ENCODE measurements at places on chromosomes 11 and 22.

DNA sequence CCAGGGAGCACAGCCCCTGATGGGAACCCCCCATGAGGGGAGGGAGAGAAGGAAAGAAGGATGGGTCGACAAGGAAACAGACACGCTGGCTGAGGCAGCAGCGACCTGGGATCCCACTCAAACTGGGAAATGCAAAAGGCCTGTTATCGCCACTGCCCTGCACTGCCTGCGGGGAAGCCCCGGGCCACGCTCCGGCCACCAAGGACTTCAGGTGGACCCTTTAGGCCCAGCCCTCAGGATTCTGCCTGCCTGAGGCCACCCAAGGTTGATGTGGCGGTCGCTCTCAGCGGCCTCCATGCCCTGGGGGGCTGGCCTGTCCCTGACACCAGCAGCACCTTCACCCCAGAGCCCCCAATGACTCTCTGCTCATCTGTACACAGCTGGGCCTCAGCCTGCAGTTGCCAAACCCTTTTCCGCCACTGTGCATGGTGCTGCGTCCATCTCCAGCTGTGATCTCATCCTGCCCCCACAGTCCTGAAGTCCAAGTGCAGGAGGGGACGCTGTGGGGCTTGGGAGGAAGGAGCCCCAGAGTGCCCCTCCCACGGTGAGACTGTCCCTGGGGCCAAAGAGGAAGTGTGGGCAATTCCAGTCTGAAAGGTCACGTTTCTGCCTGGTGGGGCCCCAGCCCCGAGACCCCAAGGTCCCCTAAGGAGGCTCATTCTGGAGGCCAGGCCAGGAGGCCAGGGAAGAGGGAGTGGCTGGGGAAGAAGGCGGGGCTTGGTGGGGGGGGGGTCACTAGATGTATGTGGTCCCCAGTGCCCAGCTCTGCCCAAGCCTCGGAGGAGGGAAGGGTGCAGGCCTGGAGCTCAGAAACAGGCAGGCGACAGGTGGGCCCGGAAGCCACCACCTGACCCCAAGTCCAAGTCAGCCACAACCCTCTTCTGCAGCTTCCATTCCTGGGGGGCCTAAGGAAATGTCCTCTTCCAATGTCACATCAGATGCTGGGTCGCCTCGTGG lies 31.6 kb downstream of the OSBPL5 start:
- DNase-seq = no peak

DNA sequence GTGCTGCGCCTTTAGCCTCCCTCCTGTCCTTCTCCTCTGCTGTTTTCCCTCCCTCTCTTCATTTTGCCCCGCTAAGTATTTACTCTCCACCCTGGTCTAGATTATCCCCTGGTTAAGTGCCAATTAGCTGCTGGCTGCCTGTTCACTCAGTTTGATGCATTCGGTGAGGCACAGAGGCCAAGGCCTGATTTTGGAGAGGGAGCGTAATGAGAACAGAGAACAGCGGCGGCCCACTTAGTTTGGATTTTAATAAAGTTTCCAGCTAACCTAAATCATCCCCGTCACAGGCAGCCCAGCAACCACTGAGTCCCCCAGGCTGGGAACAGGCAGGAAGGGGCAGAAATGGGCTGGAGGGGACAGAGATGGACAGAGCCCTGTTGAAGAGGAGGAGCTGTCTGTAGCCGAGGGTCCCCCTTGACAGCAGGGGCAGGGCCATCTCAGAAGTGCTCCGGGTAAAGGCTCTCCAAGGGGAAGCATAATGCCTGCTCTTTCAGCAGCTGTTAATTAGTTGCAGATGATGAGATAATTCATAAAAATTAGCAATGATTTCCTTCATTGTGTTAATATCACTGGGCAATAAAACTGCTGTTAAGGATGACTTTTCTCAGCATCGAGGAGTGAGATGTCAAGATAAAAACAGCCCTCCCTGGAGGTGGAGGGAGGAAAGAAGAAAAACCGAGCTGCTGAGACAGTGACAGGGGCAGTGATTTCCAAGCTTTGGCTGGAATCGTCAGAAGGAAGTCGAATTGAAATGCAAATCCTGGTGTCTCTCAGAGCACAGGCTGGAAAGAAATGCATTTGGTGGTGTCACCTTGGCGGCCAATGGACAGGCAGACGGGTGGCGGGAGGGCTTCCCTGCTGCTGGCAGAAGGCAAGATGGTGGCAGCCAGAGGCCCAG lies 170.1 kb downstream of the GRIK4 start:
- no peak for DNase-seq

DNA sequence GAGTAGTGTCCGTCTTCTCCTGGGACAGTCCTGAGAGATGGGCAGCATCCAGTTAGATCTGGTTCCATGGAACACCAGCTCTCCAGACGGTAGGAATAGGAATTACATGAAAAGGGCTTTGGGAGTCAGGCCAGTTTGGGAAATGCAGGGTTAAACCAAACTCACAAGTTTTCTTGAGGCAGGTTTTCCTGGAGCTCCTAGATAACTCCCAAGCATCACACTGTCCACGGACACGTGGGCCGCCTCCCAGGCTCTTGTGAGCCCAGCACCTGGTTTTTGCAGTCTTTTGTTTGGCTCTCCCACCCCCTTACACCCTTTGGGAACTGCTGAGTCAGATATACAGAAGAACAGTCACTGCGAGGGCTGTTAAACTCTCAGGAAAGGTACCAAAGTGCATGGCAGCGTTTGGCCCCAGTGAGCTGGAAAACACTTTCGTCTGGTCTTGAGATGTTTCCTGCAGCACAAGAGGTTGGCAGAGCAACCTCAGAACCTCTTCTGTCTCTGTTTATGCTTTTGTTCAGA lies 90.0 kb downstream of the BCR start:
- no peak for DNase-seq

GRCh38 chr22:27205492-27206373 lies 548.3 kb downstream of the MIAT start:
- no peak for DNase-seq

GRCh38 chr22:21074102-21074715 lies 28.5 kb downstream of the LRRC74B start:
- no peak for DNase-seq

DNA sequence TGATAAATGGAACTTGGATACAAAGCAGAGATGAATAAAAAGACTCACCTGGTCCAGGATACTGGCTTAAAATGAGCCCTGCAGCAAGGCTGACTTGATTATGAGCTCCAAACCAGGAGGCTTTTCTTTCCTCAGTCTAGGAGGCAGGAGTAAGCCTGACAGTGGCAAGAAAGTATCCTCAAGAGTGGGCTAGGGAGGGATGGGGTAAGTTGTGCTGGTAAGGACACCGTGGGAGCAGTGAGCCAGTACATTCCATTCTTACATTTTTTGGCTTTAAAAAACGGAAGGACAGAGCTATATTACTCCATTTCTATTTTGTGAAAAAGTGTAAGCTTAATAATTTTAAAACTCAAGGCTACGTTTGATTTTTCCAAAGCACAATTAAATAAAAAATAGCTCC lies 187.1 kb upstream of the DDI1 start:
- DNase-seq = no peak

DNA sequence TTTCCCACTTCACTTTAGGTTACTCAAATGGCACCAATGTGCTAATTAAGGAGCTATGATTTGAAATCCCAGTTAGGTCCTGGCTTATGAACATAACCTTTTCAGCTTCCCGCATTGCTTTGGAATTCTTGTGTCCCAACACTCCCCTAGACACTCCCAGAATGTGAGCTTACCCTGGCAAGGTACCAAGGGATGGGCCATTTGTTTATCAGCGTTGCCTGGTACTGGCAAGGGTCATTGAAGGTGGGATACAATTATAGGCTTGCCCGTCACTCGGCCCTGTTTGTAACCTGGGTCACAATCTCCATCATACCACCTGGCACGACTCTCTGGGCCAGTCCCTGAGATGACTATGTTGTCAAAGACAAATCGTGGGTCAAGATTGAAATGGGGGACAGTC lies 5.4 kb downstream of the CSRP3 start:
- DNase-seq = no peak

- no peak for DNase-seq
Observed at GRCh38 chr11:2269601-2270321, 627 bp downstream of the ASCL2 start.

GRCh38 chr11:61039916-61040315 lies 62.4 kb upstream of the CD5 start:
- no peak for DNase-seq

DNA sequence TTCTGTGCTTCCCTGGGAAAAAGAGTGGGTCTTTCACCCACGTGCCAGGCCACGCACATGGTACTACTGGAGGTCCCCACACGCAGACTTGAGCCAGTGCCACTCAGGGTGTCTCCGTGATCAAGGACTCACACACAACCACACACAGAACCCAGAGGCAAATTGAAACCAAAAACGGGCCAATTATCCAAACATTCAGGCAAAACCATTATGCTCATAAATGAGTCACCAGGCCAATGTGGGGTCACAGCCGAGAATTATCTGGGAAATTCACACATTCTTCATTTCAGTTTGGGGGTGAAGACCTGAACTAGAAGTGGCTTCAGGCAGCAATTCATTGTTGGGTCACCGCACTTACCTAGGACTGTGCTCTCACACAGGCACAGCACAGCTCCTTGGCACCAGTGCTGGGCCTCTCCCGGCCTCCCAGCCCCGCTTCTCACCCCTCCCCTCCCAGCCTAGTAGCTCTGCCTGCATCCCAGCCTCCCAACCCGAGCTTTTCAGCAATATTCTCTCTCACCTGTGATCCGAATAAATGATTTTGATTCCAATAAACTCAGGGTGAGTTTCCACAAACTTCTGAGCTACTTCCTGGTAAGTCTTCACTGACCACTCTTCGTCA lies 28.0 kb downstream of the ADA2 start:
- no peak for DNase-seq

GRCh38 chr11:28559492-28559891 lies 451.3 kb downstream of the METTL15 start:
- no peak for DNase-seq

Measured in effector CD8-positive, alpha-beta T cell (primary cell).